ENCODE measurements at places on chromosomes 16 and 17.
A peak's percentile ranks its signal among the peaks of the same experiment; 100 is the strongest.

GRCh38 chr17:1398931-1399678, 917 bp downstream of the YWHAE start:
- peak; percentile 61 for ATAC-seq

- no peak for ATAC-seq
Measured at GRCh38 chr17:63718988-63719387, 19.1 kb upstream of the LIMD2 start.

DNA sequence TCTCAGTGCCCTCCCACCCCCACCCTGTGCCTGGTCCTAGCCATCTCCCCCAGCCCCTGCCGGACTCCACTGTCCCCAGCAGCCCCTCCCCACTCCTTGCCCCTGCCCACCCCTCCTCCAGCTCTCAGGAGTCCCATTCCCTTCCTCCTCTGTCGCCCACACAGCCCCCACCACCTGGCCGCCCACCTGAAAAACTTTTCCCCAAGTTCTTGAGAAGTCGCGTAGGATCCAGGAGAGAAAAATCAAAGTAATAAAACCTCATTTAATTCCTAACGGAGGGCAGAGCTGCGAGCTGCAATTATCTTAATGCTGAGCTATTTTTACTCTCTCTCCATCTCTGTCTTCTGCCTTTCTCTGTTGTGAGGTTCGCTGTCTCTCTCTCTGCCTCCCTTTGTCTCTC, 2.4 kb upstream of the PPP1R1B start:
- ATAC-seq: no peak

GRCh38 chr16:797120-797420, 3.5 kb downstream of the GNG13 start:
- no peak for ATAC-seq

GRCh38 chr17:71926746-71927398, 193.9 kb upstream of the SOX9 start:
- no peak for ATAC-seq

DNA sequence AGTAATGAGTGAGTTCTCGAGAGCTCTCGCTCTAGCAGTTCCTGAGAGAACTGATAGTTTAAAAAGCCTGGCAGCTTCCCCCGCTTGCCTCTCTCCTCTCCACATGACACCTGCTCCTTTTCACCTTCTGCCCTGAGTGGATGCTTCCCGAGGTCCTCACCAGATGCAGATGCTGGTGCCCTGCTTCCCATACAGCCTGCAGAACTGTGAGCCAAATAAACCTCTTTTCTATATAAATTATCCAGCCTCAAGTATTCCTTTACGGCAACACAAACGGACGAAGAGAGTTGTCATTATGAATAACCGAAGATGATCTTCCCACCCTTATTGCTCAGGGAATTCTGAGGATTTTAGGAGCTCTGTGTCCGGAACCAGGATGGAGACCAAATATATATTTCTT, 41.9 kb upstream of the ZCCHC14 start:
- ATAC-seq: no peak

DNA sequence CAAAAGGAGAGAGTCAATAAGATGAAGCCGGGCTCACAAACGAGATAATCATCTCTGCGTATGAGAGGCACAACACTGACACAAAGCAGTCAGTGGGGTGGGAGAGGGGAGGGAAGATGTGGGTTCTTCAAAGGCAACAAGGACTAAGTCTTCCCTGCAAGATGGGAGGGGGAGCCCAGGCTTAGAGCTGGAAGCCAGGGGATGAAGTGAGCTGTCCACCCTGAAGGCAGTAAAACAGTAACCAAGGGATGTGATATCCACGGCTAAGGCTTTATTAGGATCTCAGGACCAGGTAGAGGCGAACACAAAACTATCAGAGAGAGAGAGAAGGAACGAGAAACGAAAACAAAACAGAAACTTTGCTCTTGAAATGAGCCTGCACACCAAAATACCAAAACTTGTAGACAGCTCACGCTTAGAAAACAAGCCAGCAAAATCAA, 115.9 kb downstream of the DYNLRB2 start:
- peak; percentile 57 for ATAC-seq

GRCh38 chr17:16363749-16364536, 10.7 kb upstream of the CENPV start:
- ATAC-seq: peak; percentile 87

DNA sequence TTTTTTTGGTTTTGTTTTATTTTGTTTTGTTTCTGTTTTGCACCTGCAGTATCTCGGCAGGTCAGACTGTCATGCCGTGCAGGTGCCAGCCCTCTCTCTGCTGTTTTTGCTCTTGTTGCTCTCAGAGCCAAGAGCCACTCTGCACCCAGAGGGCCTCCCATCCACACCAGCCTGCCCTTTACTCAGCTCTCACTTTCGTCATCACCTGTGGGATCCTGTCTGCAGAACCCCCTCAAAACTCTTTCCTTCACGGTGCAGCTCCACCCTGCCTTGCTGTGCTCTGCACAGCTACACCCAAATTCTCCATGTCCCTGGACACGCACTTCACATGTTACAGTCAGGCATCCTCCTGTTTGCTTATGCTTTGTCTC, 2.6 kb downstream of the AOC3 start:
- ATAC-seq: no peak

- ATAC-seq: no peak
Measured at GRCh38 chr16:67182288-67182687, 1.5 kb downstream of the MATCAP1 start.

- no peak for ATAC-seq
Measured at GRCh38 chr16:73601911-73602310, 554.0 kb upstream of the ZFHX3 start.
